ENCODE measurements at places on chromosomes 6 and 20.

GRCh38 chr6:157873735-157874344, 50.8 kb downstream of the SNX9 start:
- DNase-seq: no peak

DNA sequence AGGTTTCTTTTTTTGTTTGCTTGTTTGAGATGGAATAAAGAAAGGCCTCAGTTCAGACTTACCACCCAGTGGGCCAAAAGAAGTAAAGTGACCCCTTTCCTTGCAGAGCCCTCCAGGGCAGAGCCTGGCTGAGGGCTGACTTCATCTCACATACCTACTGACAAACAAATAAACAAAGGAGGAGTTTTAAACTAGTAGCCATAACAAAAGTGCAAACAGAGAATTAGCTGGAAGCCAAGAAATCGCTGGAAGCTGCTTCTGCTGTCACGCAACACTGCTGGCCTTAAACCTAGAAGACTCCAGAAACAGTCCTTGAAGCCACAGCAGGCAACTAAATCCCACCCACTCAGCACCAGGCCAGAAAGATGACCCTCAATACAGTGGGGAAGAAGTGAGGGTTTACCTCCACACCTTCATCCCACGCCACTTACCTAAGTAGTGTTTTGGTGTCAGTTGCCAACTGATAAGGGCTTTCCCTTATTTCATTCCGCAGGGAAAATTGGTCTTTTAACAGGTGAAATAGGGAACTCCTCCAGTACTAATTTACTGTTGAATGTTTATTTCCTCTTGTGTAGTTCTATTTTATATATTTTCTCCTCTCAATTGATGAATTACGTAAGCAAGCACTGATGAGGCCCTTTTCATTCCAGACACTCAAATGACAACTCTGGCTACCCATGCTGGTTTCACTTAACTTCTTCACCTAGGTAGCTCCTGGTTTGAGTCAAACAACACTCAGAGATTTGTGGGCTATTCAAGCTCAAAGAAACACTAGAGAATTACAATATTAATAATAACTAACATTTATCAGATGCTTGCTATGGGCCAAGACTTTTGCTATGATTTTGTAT, 46.2 kb downstream of the EDN1 start:
- DNase-seq: no peak

- DNase-seq: no peak
These were observed 209.6 kb downstream of the TFAP2B start for GRCh38 chr6:51028276-51028675.

GRCh38 chr6:89941031-89941762, 46.9 kb downstream of the GJA10 start:
- DNase-seq: no peak

GRCh38 chr6:98657764-98658163, 176.6 kb upstream of the POU3F2 start:
- DNase-seq: no peak

DNA sequence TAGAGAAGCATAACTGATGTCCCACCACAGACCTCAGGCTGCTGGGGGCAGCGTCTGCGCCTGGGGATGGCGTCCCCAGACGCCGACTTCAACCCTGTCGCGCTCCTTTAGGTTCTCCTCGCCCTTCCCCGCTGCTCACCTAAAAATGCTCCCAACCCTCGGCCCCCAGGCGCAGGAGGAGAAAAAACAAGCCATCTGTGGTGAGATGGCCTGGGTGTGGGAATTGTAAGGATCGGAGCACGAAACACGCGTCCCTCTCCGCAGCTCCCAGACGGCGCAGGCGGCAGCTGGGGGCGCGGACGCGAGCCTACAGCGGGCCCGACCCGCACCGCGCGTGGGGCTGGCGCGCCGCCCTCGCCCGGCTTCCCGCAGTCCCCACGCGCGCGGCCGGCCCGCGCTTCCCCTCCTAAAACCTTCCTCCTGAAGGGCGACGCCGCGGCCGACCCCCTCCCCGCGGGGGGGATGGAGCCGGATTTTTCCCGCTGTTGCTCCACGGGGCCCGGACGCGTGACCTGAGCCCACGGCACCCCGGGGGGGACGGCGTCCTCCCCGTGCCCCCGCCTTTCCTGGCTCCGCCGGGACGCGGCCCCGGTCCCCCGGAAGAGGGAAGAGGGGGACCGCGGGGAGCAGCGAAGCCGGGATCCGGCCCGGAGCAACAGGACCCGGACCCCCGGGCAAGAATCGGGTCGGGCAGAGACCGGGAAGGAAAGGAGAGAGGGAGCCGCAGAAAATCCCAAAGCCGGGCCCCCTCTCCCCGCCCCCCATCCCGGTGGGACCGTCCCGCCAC, 611 bp downstream of the EPB41L2 start:
- DNase-seq: no peak

DNA sequence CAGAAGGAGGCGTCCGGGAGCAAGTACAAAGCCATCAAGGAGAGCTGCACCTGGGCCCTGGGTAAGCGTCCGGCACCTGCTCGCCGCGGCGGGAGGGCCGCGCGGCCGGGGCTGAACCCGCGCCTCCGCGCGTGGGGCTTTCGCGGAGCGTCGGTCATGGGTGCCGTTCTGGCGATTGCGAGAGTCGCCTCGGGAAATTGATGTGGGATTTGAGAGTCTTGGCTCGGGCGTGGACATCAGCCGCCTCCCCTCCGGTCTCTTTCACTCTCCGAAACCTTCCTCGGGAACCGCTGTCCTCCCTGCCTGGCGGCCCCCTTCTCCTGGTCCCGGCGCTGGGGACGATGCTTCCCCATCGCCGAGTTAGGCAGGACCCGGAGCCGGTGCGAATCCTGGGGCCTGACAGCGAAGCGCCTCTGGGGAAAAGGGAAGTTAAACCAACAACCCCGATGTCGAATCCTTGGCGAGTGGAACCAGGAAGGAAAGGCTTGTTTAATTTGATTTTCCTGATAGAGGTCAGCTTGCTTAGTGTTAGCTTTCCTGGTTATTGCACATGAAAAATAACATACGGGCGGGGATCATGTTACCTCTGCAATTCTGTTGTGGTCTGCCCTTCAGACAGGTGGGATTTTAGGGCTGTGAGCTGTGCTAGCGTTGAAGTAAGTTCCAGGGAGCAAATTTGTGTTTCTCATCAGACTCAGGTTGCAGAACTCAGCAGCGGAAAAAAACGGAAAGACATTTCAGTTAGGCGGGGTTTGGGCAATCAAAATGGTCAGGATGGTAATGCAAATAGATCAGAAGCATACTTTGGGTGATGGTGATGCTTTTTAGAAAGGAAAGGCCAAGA, 594 bp downstream of the ARFGEF3 start:
- DNase-seq: no peak

DNA sequence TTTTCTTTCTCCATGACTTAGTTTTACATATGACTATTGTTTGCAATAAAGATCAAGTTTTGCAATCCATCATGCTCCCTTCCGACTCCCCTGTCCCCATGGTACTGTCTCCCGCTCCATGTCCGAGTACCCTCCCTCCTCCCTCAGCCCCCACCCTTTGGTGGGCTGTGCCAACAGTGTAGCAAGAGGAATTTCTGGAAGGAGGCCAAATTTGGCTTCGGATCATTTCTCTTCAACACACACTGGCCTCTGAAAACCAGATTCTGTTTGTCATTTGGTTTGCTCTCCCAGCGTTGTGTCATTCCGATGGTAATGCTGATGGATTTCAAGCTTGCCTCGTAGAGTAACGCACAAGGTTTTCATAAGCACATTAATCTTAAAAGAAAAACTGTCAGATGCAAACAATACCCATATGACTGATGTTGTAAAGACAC, 22.9 kb upstream of the PAX1 start:
- DNase-seq: no peak

DNA sequence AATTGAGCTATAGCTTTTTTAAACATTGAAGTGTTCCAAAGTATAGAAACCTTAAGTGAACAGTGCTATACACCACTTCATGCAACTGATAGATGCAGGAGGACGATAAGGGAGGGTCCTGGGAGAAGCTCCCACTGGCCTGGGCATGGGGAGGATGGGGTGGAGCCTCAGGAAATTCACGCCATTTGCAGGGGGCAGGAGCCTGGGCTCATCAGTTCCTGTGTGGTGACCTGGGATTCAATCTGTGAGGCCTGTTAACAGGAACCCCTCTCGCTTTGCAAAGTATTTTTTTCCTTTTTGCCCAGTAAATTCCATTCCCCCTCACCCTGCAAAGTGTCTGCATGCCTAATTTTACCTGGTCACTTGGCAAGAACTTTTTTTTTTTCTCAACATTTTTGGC, 11.0 kb upstream of the ASCC3 start:
- no peak for DNase-seq

GRCh38 chr6:168838037-168838399, 397.0 kb downstream of the SMOC2 start:
- DNase-seq: no peak

GRCh38 chr20:46715292-46715756, 5.9 kb downstream of the SLC2A10 start:
- DNase-seq: peak; percentile 66

DNA sequence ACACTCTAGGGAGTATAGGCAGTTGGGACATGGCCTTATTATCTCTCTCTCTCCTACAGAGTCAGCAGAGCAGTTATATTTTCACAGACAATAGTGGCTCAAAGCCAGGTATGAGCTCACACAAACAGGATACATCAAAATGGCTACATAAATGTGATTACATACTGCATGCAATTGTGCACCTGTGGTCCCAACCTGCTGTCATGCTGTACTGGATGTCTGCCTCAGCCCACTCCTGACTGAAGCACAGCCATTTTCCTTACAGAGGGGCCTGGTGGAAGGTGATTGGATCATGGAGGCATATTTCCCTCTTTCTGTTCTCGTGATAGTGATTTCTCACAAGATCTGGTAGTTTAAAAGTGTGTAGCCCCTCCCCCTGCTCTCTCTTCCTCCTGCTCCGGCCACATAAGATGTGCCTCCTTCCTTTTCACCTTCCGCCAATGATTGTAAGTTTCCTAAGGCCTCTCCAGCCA, 37.0 kb upstream of the SAMHD1 start:
- no peak for DNase-seq

GRCh38 chr6:39867592-39867991, 66.7 kb downstream of the MOCS1 start:
- no peak for DNase-seq

DNA sequence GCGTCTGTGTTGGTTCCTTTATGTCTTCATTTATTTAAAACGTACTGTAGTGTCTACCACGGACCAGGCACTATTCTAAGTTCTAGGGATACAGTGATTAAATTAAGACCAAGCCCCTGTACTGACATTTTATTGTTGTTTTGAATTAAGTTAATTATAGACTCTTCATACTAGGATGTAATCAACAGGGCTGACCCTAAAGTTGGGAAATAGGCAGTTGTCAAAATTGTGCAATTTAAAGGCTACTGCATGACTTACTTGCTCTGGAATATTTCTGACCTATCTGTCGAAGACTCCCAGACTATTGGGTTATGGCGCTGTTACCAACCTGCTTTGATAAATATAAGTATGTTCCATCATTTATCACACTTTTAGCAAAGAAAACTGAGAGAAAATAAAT, 6.7 kb downstream of the MYO6 start:
- DNase-seq: no peak

GRCh38 chr6:162187168-162187935, 540.2 kb downstream of the PRKN start:
- no peak for DNase-seq

DNA sequence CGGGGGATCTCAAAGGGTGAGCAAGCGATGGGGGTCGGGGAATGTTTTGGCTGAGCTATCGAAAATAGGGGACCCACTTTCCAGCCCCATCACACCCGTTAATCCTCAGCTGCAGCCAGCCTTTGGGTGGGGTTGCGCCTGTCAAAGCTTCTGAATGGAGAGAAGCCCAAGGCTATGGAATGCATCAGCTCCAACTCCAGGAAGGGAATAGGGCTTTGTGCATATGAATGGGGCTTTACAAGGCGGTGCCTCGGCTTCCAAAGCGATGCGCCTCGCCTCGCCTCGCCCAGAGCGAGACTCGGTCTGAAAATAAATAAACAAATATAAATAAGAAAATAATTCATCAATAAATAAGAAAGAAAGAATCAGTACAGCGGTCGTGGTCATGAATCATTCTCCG, 751.4 kb upstream of the DEFB115 start:
- DNase-seq: no peak

DNA sequence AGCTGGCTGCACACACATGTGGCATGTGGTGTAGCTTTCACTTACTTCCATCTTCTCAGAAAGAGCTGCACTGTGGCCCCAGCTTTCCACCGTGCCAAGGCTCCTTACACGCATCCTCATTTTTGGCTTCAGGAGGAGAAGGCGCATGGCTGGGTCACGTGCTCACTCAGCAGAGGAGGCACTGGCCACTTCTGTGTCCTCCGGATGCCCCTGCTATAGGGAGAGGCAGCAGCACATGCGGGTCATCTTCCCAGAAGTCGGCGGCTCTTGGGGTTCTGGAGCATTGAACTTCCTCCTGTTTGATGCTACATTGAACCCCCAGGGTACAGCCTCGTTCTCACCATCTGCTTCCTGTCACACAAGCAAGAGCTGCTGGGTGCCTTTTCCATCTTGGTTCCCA, 111.3 kb downstream of the FAM120B start:
- DNase-seq: no peak

DNA sequence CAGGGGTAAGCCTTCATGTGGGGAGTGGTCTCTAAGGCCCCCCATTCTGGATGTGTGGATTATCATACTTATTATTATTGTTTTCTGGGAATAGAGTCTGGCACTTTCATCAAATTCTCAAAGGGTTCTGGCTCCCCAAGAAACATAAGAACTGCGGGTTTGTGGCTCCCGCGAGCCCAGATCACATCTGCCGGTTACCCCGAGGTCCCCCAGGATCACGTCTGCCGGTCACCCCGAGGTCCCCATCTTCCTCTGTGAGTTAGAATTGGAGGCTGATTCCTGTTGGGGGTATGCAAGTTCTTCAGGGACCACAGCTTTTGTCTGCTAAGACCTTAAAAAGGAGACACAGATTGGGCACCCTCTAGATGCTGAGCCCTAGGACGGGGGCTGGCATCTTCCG, 116.7 kb upstream of the FRMD1 start:
- DNase-seq: no peak

DNA sequence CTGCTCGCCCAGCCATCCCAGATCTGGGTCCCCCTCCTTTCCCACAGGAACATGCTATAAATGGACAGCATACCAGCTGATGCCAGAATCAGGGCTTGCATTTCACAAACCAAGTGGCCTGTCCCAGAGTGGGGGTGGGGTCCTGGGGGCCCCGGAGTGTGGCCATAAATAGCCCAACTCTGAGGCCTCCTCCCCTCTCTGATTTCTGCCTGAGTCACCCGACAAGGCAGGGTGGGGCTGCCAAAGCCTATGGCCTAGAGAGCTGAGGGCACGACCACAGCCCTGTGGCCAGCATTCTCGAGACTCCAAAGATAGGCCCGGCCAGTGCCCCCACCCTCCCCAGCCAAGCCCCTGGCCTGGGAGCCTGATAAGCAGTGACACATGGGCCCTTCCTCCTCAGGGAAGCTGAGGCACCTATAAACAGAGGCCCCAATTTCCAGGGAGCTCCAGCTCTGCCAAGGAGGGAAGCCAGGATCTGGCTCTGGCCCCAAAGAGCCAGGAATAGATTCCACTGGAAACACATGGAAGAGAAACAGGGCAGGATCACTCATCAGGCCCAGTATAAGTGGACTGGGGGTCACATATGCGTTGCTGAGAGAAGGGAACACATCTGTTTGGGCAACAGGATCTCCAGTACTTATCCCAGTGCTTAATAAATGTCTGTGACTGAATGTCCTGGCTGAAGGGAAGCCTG, 20.3 kb downstream of the SNTA1 start:
- DNase-seq: peak; percentile 65

GRCh38 chr6:166222631-166223030, 55.0 kb upstream of the TBXT start:
- DNase-seq: no peak
